Activated CD4-positive, CD25-positive, alpha-beta regulatory T cell (primary cell): ENCODE measurements at places on chromosomes 3 and 15.
A peak's percentile ranks its signal among the peaks of the same experiment; 100 is the strongest.

- no peak for DNase-seq
Measured at GRCh38 chr3:108546247-108546646, 35.9 kb upstream of the MYH15 start.

- DNase-seq = no peak
Measured at GRCh38 chr15:53869044-53869805, 109.0 kb upstream of the UNC13C start.

DNA sequence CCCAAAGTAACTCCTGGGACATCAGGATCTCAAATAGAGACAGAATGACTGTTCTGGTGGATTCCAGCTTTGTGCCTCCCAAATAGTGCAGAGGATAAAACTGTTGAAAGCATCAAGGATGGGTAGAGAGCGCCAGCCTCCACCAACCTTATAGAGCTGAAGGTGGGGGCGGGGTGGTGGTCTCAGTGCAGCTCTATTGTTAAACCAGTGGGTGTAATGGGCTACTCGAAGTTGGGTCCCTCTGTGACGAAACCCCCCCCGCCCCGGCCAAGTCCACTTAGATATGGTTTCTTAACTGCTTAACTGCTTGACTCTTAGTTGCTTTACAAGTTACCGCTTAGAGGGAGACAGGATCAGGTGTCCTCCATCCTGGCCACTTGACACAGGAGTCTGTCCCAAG, 22.7 kb downstream of the DHX30 start:
- no peak for DNase-seq

DNA sequence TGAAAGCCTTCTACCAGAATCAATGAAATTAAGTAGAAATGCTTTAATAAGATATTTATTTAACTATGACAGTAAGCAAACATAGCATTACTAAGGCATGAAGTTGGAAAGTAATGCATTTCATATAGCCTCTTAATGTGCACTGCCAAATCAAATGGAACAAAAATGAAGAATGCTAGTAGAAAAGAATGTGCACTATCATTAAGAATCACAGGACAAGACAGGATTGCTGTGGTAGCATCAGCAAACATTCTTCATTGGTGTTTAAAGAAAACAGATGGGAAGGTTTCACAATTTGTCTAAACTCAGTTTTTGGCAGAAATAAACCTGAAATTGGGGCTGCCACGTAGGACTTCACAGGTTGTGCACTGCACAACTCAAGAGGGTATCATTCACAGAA, 168.9 kb downstream of the CNTN3 start:
- no peak for DNase-seq

GRCh38 chr15:22806664-22807063, 20.2 kb downstream of the NIPA1 start:
- no peak for DNase-seq

GRCh38 chr15:58063614-58064013, 1.9 kb downstream of the ALDH1A2 start:
- DNase-seq = no peak

- no peak for DNase-seq
Measured at GRCh38 chr3:171614318-171614921, 154.2 kb upstream of the TNIK start.

DNA sequence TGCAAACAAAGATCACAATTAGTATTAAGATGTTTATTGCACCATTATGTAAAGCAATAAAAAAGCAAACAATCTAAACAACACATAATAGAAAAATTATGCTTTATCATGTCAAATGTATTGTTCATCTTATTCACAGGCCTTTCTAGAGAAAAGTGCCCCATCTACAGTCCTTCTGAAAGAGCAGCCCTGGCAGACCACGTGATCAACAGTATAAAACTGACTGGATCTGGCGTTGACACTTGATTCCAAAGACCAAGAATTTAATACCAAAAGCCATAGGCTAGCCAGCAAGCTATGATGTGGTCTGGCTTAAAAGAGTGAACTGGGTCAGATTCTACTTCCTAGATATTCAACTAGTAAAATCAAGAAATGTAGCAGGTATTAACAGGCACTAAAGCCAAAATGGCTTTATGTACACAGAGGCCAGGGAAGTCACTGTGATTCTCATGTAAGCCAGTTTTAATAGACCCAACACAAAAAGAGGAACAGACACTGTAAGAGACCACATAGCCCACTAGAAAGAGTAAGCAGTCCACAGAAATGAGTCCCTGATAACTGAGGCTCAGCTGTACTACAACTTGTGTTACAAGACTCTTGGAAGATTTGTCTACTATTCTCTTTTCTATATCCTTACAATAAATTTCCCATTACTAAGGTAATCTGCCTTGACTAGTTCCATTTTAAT, 32.5 kb downstream of the DMXL2 start:
- DNase-seq = no peak

DNA sequence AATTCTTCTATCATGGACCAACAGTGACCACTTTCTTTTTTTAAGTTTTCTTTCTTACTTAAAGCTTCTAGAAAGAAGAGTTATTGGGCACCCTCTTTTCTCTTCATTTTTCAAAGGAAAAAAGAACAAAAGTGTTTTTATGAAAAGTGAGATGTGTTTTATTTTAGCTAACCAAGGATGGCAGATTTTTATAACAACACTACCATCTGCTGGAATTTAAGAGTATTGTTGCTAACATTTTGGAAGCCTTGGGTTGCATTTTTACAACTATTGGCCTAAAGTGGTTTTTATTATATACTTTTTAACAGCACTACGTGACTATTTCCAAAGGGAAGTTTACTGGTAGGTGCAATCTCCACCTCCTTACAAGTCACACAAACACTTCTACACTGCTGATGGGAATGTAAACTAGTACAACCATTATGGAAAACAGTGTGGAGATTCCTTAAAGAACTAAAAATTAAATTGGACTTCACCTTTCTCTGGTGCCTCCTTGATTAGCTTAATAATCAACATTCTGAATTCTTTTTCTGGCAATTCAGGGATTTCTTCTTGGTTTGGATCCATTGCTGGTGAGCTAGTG, 237.7 kb upstream of the AGTR1 start:
- DNase-seq = no peak

DNA sequence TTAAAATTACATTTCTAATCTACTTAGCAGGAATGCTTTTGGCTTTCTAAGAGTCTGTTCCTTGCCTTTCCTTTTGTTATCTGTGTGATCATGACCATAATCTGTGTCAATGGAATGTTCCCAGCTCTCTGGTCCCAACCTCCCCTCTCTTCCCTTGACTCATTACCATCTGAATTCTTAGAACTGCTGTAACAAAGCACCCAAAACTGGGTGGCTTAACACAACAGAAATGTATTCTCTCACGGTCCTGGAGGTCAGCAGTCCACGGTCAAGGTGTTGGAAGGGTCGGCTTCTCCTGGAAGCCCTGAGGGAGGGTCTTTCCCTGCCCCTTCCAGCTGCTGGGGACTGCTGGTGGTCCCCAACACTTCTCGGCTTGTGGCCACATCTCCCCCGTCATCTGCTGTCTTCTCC, 81.1 kb downstream of the LRRK1 start:
- no peak for DNase-seq

GRCh38 chr3:42704136-42704841, 1.7 kb upstream of the HHATL start:
- no peak for DNase-seq

GRCh38 chr3:134680796-134681521, 30.1 kb upstream of the KY start:
- DNase-seq = no peak

- DNase-seq = no peak
Measured at GRCh38 chr3:46061108-46061720, 33.9 kb upstream of the XCR1 start.

GRCh38 chr3:61903074-61903473, 341.7 kb downstream of the PTPRG start:
- DNase-seq = no peak

DNA sequence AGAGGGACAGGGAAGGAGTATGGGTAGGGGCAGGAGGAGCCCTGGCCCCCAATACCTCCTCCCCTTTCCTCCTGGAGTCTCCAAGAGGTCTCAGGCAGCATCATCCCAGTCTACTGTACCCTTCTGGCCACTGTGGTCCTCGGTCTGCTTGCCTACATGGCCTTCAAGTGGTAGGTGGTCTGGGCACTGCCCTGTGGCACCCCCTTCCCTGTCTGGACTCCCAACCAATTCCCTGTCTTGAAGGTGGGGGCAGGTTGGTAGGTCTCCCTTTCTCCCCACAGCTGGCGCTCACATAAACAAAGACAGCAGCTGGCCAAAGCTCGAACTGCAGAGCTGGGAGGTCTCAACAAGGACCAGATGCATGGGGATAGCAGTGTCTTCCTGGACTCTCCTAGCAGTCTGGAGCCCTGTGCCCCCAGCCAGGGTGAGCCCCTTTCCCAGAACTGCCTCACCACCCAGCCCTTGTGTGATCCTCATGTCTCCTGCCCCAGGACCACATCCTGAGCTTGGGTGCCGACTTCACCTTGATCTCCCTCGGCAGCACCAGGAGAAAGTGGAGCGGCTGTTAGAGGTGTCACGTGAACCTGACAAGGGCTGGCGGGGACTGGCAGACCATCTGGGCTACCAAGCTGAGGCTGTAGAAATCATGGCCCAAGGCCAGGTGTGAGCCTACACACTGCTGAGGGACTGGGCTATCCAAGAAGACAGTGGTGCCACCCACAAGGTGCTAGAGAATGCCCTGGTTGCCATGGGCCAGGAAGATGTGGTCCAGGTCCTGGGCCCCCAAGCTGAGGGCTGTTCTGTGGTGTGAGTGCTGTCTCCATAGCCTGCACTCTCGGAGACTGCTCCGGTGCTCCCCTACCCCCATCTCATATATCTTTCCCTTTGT, 33.1 kb downstream of the NBEAL2 start:
- no peak for DNase-seq

GRCh38 chr3:127772273-127772672, 50.0 kb downstream of the MGLL start:
- DNase-seq = no peak

- DNase-seq = no peak
Measured at GRCh38 chr3:21259896-21260295, 491.1 kb downstream of the ZNF385D start.

- DNase-seq = peak; percentile 66
Measured at GRCh38 chr15:82749951-82750830, 40.5 kb upstream of the AP3B2 start.

DNA sequence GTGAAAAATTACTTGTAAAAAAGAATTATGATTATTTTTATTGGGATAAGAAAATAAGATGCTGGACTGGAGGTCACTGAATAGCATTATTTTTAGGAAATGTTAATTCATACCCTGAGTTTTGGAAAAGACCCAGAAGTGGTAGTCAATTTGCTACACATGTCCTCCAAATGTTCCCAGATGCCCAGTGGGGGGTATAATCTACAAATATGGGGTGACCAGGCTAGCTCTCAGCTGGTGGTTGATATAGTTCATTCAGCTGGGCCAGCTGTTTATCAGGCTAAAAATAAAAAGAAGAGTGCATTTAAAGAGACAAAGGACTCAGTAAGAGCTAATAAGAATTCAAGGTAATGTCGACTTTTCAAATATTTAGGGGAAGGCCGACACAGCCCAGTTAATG, 402.0 kb upstream of the GOLIM4 start:
- no peak for DNase-seq

- no peak for DNase-seq
Measured at GRCh38 chr15:68401496-68402431, 30.2 kb downstream of the ITGA11 start.

DNA sequence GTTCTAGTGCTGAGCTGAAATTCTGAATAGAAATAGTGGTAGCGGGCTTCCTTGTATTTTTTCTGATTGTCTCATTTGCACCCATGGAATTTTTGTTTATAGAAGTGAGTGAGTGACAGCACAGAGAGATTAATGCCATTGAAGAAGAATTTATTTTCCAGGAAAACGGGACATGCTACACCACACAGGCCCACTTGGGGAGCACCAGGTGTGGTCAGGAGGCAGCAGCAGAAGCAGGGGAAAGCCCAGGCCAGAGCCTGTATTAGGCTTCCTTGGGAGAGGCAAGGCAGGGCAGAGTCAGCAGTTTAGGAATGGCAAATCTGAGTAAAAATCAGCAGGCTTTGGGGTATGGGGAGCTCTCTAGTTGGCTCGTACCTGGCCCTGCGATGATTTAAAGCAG, 88.4 kb upstream of the ATP11B start:
- no peak for DNase-seq

GRCh38 chr3:57943525-57944495, 64.4 kb upstream of the FLNB start:
- no peak for DNase-seq

DNA sequence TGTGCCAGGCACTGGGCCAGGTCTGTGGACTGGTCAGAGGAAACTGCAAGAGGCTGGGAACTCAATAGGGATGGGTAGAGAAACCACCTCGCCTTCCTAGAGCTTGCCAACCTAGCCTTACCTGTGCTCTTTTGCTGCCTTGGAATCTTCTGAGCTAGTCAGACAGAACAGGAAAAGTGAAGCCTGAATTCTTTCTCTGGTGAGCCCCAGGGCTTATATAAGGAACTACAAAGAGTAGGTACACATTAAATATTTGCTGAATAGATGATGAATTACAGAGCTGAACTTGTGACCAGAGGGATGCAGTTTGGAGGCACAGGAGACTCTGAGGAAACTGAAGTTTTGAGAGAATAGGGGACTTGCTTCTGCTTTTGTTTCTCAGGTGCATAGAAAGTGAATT, 15.6 kb upstream of the FBXW12 start:
- no peak for DNase-seq

DNA sequence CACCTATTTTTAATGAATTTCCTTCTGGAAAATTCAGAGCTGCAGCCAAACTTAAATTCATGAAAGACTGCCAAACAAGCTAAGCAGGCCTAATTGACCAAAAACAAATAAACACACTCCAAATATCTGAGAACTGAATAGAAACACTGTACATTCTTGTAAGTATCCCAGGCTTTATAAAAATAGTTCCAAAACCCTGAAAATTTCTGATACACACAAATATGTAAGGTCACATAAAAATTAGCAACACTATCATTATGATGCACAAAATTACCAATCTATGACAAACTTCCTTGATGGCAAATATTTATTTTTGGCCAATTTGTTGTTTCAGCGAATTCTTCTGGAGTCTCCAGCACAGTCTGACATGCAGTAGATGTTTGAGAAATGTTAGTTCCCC, 117.9 kb upstream of the UBE2E2 start:
- no peak for DNase-seq

- DNase-seq = no peak
Measured at GRCh38 chr3:64816355-64816754, 128.6 kb upstream of the ADAMTS9 start.

GRCh38 chr3:83649692-83650091, 1309.1 kb upstream of the CADM2 start:
- DNase-seq = peak; percentile 0

GRCh38 chr15:39939487-39940452, 5.9 kb downstream of the EIF2AK4 start:
- no peak for DNase-seq

- DNase-seq = no peak
Measured at GRCh38 chr3:34225821-34226366, 427.5 kb downstream of the PDCD6IP start.
